ENCODE measurements at places on chromosomes 6 and 20. TPM values are rescaled to one million over a fixed set of nuclear protein-coding genes. Genes with fewer than 3 reads are reported as not detected.

DNA sequence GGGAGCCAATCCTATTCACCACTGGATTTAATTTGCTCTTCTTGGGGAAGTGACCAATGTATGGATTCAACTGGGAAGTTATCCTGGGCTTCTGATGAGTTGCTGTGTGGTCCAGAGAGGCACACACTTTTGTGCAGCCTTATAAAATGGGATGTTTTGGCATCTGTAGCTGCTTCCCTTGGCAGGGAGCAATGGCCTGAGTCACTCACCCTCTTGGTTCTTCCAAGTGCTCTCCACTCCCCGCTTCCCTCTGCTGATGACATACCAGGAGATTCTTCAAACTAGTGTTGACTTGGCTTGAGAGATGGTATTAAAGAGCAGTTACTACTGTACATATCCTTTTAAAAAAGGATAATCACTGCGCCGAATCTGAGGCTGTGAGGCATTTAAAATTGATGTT is 105.8 kb downstream of the JARID2 start:
- DNase-seq = no peak

Gene MEP1A
- not detected for total RNA-seq

Gene FAM209A
- 6.5 TPM for total RNA-seq

GRCh38 chr6:111950661-111951496 is 77.6 kb upstream of the FYN start:
- DNase-seq = no peak

DNA sequence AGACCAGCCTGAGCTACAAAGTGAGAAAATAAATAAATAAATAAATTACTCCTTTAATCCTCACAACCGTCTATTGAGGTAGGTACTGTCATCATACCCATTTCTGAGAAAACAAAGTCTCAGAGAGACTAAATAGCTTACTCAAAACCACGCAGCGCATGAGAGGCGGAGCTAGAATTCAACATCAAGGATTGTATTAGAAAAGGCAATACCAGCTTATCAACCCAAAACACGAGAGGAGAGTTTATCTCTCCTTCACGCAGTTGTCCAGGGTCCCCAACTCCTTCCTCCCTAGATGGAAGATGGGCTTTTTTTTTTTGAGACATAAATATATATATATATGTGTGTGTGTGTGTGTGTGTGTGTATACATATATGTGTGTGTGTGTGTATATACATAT is 12.2 kb downstream of the HNF4A start:
- DNase-seq = no peak

Gene TTBK1
- not detected for total RNA-seq

Gene CRISP2
- total RNA-seq = not detected

Gene C4A
- 3.2 TPM for total RNA-seq

- DNase-seq = no peak
Measured at GRCh38 chr20:22808628-22809027, 224.3 kb upstream of the FOXA2 start.

- no peak for DNase-seq
Measured at GRCh38 chr20:36110994-36111393, 43.5 kb upstream of the EPB41L1 start.

DNA sequence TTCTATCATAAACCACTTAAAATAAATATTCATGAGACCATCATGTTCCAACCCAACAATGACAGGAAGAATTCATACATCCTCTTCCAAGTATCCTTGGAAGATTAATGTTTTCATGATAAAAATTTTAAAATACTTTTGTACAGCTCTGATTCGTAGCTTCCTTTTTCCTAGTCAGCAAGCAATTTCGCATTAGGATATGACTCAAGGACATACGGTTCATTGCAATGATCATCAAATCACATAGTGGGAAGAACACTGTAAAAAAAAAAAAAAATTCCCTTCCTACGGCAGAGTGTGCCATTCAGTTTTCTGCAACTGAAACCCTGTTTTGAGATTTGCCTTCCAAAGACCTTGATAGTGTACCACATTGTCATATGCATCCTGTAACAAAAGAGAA is 35.3 kb upstream of the GFOD1 start:
- no peak for DNase-seq

Gene PRPH2
- total RNA-seq = not detected

DNA sequence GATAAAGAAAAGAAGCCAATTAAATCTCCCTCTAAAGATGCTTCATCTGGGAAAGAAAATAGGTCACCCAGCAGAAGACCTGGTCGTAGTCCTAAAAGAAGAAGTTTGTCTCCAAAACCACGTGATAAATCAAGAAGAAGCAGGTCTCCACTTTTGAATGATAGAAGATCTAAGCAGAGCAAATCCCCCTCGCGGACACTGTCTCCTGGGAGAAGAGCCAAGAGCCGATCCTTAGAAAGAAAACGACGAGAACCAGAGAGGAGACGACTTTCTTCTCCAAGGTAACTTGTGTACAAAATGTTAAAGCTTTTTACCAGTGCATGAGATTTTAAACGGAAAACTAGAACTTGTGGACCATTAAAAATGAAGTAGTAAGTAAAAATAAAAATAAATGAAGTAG is 46.5 kb downstream of the FAM217A start:
- no peak for DNase-seq

- peak; percentile 89 for DNase-seq
Measured at GRCh38 chr6:27814665-27815424, 97.4 kb downstream of the OR2B2 start.

DNA sequence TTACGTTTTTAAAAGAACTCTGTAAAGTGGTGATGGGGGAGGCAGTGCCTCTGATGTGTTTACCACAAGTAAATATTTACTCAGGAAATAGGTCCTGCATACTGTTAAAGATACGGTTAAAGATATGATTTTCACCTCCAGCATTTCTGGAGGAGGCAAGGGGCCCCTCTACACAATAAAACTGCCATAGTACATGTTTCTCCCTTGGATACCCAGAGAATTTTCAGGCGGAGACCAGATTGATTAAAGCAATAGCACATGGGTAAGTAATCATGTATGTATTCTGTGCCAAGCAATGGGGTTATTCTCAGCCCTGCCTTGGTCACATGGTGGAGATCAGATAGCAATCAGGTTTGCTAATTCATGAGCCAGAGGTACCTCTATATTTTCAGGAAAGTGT is 9.6 kb downstream of the RIPOR2 start:
- no peak for DNase-seq

DNA sequence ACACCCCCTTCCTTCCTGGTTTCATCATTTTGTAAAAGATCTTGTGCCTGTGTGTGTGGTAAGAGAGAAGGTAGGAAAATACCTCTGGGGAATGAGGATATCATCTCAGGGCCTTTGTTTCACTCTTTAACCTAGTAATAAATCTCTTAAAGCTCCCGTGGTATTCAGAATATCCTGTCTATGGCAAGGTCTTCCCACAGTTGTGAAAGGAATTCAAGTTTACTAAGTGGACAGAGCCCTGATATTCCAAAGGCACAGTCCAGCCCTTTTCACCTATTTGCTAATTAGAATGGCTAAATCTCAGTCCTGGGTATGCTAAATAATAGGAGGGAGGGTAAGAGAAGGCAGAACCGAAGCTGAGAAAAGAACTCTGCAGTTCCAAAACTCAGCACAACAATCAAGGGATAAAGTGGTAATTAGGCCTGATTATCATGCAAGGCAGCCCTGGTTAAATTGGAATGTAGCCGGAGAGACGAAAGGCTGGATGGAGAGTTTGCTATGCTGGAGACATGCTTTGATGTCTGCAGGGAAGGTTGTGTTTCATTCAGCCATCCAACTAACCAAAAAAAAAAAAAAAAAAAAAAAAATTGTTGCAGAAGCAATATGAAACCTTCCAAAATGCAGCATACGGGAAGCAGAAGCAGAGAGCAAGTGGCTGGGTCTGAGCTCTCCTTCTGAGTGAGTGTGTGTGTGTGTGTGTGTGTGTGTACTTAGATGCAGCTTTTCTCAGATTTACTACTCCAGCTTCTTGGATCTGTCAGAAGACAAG is 28.5 kb upstream of the PIM1 start:
- DNase-seq = no peak

Gene MATN4
- not detected for total RNA-seq

DNA sequence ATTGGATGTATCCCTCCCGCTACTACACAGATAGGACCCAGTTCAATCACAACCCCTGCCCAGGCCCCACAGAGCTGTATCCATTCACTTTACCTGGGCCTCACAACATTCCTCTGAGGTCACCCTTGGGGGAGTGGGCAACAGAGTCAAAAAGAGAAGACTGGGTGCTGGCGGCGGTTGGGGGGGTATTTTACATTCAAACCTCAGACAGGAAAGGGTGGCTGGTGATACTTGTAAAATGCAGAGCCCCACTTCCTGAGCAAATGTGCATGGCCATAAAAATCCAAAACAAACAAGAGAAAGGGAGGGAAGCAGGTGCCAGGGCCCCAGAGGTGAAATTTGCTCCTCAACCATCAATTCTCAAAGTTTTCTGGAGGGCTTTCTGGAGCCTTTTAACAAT is 3.5 kb downstream of the LRFN2 start:
- no peak for DNase-seq

GRCh38 chr6:7636151-7636550 is 46.2 kb downstream of the SNRNP48 start:
- DNase-seq = no peak

GRCh38 chr20:10647471-10647870 is 26.3 kb downstream of the JAG1 start:
- DNase-seq = no peak

DNA sequence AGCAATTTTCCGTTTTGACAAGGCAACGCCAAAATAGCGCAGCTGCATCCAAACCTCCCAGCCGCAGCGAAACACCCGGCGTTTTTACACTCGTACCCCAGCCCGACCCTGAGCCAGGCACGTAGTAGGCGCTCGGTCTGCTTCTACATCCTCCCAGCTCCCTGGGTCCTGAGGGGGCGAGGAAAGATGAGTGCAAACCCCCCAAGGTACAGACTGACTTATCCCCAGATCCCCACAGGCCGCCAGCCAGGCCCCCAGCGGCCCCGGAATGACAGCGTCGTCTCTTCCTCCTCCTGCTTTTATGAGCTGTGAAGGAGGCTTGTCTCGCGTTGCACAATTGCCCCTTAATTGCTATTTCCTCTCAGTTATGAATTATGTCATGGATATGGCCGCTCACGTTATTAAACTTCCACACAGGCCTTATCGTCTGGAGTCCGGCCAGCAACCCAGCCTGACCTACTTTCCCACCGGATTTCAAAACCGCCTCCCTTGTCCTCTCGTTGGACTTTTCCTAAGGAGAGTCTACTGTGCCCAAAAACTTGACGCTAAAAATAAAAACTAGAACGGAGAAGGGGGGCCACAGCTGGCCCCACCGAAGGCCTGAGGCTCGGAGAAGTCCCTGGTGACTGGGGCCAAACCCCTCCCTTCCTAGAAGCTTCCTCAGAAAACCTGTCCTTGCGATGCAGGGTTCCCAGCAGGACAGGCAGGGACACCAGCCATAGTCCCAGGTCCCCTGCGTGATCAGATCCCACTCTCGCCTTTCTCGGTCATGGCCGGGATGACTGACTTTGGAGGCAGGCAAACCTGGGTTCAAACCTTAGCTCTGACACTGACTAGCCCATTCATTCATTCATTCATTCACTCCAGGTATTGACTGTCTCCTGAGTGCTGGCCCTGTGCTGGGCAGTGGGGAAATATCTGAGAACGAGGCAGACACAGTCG is 130.9 kb upstream of the PTPN1 start:
- DNase-seq = no peak

Gene SH3BGRL2
- 0.64 TPM for total RNA-seq

- DNase-seq = no peak
Measured at GRCh38 chr6:16157492-16157891, 28.6 kb downstream of the MYLIP start.

Gene BPI
- total RNA-seq = not detected

DNA sequence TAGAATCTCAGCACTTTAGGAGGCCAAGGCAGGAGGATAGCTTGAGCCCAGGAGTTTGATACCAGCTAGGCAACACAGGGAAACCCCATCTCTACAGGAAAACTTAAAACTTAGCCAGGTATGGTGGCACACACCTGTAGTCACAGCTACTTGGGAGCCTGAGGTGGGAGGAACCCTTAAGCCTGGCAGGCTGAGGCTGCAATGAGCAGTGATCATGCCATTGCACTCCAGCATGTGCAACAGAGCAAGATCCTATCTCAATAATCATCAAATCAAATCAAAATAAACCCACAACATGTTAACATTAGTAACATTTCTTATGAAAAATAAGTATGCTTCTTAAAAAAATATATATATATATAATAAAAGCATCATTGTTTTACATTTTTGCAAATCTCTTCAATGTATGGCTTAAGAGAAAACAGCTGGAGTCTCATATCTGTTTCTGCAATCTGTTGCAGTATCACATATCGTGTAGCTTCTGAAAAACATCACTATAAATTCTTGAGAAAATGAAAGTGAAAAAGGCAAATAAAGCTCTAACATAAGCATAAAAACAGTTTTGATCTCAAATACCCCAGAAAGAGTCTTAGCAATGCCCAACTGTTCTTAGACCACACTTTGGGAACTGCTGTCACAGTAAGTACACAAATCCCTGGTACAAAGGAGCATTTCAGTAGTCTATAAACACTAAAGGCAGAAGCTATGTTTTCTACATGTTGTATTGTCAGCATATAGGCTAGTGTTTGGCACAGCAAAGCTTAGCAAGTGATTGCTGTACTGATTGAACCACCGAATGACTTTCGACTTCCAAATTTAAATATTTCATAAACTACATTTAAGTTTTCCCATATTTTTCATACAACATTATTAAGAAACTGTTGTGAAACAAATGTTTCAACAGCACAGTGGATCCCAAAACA is 8.0 kb downstream of the MMUT start:
- no peak for DNase-seq

DNA sequence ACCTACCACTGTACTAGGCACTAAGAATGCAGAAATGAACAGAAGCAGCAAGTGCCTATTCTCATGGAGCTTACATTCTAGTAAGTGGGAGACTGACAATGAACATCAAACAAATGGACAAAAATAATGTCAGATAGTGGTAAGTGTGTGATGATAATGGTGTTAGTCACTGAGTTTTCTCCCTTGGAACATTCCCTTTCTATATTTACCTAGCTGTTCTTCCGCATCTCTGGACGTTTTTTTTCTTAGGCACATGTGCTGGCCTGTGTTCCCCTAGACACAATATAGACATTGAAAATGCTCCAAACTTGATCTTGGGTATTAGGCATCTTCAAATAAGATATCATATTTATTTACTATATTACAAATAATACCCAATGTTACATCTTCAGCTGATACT is 218.1 kb upstream of the GJE1 start:
- DNase-seq = no peak

DNA sequence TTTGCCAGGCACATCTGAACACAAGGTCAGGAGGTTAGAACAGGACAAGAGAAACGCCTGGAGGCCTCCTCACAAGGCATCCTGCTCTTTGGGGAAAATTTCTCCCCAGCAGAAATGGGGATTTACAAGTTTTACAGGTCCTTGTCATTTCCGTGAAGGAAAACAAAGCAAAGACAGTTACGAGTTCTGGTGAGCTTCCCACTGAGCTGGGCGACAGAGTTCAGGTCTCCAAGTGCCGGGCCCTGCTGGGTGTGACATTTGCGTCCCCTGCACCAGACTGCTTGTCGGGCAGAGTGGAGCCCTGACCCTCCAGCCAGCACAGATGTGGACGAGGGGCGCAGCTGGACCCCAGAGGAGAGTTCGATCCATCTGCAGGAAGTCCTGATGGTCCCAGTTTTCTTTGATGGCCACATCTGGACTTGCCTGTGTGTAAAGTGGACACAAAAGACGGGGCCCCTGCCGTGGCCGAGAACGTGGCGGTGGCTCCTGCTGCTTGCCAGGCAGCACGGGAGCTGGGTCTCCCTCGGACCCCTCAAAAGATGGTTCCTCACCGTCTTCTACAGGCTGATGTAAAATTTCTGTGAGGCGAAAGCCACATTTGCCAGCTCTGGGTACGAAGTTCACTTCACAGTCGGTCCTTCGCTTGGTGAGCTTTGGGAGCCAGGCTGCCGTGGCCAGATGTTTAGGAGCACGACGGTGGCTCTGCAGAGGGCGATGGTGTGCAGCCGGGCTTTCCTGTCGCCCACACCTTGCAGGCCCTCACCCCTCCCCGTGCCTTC is 5.2 kb upstream of the ADRM1 start:
- DNase-seq = no peak
